Forelimb muscle (tissue), 1 donor: ENCODE measurements at places on chromosomes 5 and 9. TPM values are rescaled to one million over a fixed set of nuclear protein-coding genes. Genes with fewer than 3 reads are reported as not detected.

DNA sequence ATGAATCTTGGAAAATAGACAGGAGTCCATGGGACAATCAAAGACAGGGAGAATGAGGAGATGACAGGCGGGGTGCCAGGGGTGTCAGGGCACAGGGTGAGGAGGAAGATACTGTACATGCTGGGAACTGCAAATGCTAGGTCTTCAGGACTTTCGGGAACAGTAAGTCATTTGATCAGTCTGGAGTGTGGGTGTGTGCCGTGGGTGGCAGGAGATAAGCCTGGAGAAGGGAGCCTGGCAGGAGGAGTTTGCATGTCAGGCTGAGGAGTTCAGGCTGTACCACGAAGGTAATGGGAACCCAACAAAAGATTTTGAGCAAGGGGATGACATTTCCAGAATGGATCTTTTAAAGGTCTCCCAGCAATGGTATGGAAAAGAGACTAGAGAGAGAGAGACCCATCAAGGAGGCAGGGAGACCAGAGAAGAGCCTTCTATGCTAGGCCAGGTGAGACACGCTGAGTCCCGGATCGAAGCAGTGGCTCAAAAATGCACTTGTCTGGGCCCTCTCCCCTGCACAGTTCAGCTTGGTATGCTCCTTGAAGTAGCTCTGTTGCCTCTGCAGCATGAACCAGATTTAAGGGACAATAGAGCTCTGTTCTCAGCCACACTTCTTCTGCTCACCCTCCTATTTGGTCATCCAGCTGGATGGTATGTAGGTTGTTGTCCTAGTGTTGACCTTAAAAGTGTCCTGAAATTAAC lies 77.0 kb upstream of the FER start:
- DNase-seq: no peak

DNA sequence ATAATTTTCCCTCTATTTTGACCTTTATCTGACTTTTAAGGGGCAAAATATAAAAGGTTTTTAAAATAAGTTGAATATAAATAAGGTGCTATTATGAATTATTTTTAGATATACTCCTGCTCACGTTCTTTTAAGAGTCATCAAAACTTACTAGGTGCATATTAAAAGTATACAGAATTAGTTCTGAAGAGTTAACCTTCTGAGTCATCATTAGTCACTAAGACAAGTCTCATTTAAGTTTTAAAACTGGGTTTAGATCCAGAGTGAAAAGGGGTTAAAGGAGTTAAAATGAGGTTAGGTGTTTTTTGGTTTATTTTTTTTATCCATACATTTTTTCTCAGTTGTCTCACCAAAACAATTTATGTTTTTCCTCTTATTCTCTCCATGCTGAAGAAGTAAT lies 41.7 kb downstream of the SMIM15 start:
- DNase-seq: no peak

PARP8 gene
- polyA plus RNA-seq: 7.7 TPM

DNA sequence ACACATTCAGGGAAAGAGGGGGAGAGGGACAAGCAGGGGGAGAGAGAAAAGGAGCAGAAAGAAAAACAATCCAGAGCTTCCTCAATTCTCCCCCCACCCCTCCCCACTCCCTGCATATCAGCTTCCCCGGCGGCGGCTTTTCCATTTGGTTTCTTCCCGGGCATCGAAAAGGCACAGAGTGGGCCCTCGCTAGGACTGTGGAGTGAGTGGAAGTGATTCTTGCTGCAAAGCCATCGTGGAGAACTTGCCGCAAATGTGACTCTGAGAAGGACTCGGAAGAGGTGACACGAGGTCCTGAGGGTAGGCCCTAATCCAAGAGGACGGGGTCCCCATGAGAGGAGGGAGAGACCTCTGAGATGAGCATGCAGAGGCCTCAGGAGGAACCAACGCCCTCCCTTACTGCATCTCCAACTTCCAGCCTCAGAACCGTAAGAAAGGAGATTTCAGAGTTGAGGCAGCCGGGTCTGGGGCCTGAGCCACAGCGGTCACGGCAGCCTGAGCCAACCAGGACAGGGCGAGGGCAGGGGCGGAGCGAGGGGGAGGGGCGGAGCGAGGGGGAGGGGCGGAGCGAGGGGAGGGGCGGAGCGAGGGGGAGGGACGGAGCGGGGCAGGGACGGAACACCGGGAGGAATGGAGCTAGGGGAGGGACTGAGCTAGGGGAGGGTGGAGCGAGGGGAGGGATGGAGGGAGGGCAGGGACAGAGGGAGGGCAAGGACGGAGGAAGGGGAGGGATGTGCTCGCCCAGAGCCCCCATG lies 21.2 kb upstream of the SARDH start:
- no peak for DNase-seq

- DNase-seq: no peak
Measured at GRCh38 chr9:121620777-121621449, 30.5 kb upstream of the DAB2IP start.

SPATA31A3 gene
- not detected for polyA plus RNA-seq
